ENCODE measurements at places on chromosomes 1 and 21.

DNA sequence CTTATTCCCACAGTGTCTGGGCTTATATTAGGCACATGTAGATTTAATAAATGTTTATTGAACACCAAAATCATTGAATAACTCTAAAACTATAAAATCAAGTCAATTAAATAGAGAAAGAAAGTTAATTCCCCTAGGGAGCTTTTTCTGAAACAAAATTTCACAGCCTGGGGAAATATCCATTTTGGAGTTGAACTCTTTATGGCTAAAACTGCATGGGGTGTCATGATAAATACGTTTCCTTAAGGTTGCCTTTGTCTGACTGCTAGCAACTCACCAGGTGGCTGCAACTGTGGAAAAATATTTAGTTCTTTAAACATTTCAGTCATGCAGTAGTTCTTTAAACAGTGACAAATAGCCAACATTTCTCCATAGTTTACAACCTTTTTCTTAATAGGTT is 496.1 kb downstream of the LRRIQ3 start:
- no peak for DNase-seq

GRCh38 chr1:111921948-111922347 is 67.5 kb downstream of the KCND3 start:
- no peak for DNase-seq

- DNase-seq = no peak
Measured at GRCh38 chr1:151805066-151805820, at the start of gene LINGO4. LINGO4 (minus strand) TSS chr1:151805419; CDS start chr1:151802704, 2,715 bp downstream.

GRCh38 chr1:229298420-229298819 is 27.5 kb downstream of the RAB4A start:
- no peak for DNase-seq

DNA sequence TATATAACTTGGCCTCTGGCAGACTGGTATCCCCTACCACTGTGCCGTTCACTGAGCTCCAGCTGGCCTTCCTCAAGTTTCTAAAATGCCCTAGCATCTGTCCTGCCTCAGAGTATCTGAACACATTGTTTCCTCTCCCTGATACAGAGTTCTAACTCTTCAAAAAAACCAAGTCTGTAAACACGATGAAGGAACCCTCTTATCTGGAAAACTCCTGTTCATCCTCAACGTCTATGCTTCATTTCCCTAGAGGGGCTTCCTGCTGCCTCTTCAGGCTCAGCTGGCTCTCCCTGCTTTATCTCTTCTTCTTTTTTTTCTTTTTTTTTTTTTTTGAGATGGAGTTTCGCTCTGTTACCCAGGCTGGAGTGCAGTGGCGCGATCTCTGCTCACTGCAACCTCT is 5.6 kb downstream of the BSDC1 start:
- DNase-seq = no peak

DNA sequence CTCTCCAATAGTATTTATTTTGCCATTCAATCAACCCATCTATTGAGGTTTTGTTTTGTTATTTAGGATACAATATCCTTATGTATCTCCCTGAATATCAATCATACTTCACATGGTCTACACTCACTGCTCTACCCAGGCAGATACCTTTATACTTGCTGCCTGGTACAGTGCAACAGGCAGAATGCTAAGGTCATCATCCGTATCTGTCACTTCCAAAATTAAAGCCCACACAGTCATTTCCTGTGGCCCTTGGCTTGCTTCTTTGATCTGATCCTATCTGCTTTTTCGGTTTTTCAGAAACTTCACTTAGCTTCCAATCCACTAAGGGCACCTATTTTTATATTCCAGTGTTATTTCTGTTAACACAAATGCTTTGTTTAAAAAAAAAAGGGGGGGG is 22.3 kb upstream of the ZZZ3 start:
- no peak for DNase-seq

DNA sequence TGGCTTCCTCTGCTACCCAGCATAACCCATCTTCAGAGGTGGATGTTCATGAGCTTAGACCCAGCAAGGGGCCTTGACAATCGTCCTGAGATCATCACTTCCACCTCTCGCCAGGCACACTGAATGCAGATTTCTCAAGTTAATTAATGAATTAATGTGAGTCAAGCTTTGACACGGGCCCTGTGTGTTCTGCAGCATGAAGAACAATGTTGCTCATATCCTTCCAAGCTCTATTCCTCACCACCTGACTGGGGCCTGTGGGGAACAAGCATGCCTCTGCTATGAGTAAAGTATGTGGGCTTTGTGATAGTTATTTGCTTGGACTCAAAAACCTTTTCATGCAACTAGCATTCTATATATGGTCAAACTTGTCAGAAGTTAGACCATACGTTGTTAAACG is 122.0 kb downstream of the SEC16B start:
- no peak for DNase-seq

- DNase-seq = no peak
Measured at GRCh38 chr1:41898191-41898713, 20.5 kb downstream of the HIVEP3 start.

DNA sequence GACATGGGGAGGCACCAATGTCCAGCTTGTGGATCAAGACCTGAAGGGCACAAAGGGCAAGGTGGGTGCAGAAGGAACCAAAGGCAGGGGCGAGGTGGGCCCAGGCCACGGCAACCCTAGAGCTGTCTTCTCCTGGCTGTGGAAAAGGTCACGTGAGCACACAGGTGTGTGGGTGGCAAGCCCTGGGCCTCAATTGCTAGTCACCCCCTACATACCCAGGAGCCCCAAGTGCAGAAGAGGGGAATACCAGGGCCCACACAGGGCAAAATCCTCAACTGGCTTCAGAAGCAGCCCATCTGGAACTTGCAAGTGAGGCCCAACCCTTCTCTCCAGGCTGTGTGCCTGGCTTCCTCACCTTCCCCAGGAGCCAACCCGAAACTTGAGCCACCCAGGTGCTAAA is 25.6 kb downstream of the ZBTB17 start:
- DNase-seq = no peak

DNA sequence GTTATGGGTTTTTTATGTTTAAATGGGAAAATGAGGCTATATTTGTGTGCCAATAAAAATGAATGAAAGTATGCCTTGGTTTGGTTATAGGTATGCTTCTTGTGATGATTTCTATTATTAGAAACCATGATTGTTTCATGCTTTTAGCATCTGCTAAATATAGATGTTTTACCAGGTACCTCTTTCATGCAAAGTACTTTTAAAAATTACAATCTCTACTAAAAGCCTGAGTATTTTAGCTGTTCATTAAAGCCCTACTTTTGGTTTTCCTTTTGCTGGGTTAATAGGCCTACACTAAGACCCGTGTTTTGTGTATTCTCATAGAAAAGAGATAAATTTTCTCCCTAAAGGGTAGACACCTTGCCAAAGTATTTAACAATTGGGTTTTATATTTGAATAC is 32.0 kb downstream of the MTF2 start:
- DNase-seq = no peak

DNA sequence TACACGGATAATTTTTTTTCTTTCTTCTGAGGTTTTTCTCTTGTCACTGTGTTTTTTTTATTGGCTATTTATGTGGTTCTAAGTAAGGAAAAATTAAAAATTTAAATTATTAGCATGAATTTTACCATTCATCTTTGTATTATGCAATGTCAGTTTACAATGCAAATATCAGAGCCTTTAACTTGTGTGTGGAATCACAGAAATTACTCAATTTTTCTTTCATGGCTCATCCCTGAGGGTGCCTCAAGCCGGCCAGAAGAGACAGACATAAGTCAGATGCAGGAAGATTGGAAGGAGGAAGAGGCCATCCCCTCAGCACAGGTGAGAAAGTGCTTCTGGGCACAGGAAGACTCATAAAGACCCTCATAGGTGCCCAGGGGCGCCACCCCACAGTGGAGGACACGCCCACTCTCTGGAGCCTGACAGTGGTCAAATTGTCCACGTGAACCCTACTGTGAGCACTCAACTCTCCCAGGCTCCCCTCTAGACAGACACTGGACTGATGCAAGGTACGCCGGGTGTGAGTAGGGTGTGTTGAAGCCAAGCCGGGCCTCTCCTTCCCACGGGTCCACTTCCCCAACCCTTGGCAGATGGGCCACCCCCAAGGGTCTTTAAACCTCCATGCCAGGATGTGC is 9.5 kb upstream of the LDLRAP1 start:
- no peak for DNase-seq

DNA sequence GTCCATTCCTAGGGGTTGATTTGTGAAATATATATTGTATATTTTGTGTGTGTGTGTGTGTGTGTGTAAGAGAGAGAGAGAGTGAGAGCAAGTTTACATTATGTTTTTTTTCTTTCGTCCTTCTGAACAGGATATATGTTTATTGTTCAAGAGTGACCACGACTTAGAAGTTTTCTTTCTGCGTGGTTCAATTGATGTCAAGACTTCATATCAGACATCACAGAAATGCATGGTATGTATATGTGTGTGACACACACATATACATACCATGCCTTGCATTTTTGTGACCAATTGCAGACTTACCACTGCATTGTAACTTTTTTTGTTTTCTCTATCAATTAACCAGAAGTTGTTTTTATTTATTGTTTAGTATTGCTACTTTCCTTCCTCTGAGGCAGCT is 2.5 kb downstream of the RASAL2 start:
- DNase-seq = no peak

DNA sequence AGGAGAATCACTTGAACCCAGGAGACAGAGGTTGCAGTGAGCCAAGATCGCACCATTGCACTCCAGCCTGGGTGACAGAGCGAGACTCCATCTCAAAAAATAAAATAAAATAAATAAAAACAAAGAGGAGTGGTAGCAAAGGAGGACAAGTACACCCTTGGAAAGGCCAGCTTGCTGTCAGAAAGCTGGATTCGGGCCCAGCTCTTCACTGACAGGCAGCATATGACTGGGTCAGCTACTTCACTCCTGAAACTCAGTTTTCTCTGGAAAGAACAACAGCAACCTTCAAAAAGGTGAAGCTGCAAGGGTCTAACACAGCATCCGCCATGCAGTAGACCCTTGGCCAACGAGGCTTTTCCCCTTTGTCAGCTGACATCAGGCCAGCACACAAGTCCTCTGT is 156.0 kb upstream of the TIAM1 start:
- no peak for DNase-seq

DNA sequence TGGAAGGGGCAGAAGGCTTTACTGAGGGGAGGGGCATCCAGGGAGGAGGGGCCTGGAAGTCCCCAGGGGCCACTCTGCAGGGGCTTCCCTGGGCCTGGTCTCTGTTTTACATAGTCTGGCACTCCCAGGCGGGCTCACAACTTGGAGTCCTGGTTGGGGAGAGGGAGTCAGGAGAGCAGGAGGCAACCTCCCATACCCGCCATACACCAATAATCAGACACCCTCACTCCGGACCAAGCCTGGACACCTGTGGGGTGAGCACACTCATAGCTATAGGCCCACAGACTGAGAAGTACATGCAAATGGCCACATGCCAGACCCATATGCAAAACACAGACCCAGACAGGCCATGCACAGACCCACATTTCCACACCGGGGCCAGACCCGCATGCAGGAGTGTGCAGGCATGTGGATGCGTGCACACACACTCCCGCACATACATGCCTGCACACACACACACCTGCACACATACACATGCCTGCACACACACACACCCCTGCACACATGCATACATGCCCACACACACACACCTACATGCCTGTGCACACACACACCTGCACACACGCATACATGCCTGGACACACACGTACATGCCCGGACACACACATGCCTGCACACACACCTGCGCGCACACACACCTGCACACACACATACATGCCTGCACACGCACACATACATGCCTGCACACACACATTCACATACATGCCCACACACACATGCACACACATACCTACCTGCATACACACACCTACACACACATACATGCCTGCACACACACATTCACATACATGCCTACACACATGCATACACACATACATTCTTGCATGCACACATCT is 89.5 kb upstream of the RUNX3 start:
- no peak for DNase-seq

- no peak for DNase-seq
Measured at GRCh38 chr1:197916500-197916983, 630 bp upstream of the LHX9 start.

GRCh38 chr1:206953626-206954025 is 7.4 kb upstream of the PIGR start:
- DNase-seq = no peak

- DNase-seq = no peak
Measured at GRCh38 chr21:31352836-31353235, 8.8 kb upstream of the TIAM1 start.

GRCh38 chr21:42235593-42235992 is 16.7 kb downstream of the ABCG1 start:
- no peak for DNase-seq

GRCh38 chr1:152880316-152880715 is 2.2 kb downstream of the SMCP start:
- DNase-seq = no peak
